ENCODE measurements at places on chromosomes 4 and X.

GRCh38 chrX:39613482-39613995 is 484.2 kb downstream of the BCOR start:
- peak; percentile 38 for DNase-seq

DNA sequence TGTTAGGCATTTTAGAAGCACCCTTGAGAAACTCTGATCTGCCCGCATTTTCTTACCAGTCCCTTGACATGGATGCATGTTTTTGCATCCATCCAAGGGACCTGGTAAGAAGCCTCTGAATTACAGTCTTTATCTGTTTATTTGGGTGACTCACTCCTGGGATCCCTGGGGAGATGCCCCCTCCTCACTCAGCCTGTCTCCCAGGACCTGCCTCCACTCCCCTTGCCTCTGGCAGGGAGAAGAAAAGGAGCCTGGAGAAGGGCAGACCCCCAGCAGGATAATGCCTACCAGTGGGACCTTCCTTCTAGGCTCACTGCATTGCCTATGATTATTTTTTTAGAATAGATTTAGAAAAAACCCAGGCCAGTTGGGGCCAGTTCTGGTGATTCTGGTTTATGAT is 329.4 kb downstream of the PTTG2 start:
- DNase-seq, result no peak

- DNase-seq, result no peak
Measured at GRCh38 chr4:62822306-62822705, 1586.9 kb downstream of the TECRL start.

GRCh38 chrX:45505214-45505613 is 304.5 kb upstream of the DIPK2B start:
- DNase-seq, result no peak

DNA sequence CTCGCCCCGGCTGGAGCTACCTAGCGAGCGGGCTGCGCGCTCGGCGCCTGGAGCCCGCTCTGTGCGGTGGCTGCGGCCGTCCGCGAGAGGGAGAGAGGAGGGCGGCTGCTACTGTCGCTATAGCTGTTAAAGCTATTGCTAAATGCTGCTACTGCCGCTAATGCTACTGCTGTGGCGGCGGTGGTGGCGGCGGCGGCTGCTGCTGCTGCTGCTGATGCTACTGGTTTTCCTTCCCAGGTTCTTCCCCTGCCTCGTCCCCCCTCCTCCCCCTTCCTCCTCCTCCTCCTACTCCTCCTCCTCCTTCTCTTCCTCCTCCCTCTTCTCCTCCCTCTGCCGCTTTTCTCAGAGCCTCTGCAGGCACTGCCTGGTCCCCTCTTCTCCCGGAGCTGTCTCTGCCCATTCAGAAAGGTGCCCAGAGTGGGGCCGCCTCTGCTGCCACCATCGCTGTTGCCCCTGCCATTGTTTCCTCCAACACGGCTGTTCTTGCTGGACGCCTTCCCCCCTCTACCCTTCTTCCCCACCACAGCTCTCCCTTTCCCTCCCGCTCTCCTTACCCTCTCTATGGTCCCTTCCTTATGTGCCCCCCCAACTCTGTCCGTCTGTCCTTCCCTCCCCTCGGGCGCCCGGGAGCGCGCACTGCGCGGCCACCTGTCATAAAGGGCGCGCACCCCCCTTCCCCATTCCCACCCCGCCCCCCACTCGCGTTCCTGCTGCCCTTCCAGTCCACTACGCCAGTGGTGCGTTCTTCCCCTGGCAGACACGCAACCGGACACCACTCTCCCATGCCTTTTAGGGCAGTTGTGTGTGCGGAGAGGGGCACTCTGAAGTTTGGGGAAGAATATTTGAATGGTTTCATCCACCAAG is at the start of gene NEXMIF:
Gene NEXMIF, minus strand, starts transcription at position 228 of the 864 bp plus-strand sequence.
- no peak for DNase-seq

GRCh38 chr4:108171339-108172230 is 2.9 kb upstream of the LEF1 start:
- DNase-seq, result no peak

DNA sequence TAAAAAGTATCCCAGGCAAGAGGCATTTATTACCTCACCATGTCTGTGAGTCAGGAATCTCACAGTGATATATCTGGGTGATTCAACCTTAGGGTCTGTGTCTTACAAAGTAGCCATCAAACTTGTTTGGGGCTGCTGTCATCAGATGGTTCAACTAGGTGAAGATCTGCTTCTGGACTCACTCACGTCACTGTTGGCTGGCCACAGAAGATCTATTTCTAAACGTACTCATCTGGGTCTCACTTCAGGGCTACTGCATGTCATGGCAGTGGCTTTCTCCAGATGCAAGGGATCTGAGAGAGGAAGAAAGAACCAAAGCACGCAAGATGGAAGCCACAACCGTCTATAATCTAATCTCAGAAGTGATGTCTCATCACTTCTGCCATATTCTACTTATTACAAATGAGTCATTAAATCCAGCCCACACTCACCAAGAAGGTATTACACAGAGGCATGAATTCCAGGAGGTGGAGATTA is 267.8 kb upstream of the ANKRD50 start:
- DNase-seq, result no peak

GRCh38 chrX:132594129-132594528 is 105.3 kb upstream of the MBNL3 start:
- DNase-seq, result no peak

DNA sequence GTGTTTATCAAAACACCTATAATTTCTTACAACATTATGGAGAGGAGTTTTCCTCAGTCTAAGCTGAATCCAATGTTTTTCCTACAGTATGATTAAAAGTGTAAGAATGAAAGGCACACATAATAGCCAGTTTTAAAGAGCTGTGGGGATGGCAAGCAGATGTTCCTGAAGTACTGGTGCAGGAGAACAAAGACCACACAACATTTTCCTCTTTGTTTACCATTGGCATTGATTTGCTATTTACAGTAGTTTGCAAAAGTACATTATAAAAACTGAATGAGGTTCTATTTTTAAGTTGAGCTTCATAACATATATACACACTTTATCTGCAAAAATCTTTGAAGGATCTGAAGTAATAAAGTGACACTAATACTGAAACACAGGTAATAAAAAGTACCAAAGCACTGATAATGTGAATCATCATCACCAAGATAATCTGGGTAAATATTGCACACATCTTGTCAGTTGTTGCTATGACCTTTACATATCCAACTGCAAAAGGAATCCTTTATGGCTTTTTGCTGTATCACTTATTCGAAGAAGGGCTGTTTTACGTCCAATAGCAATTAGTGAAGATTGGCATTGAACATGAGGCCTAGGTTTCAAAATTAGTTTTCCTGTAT is 22.5 kb downstream of the TCEAL1 start:
- no peak for DNase-seq

GRCh38 chr4:75844151-75844662 is 58.0 kb downstream of the PPEF2 start:
- DNase-seq, result no peak

- DNase-seq, result no peak
Measured at GRCh38 chrX:73758250-73758649, 195.3 kb downstream of the CHIC1 start.

- no peak for DNase-seq
Measured at GRCh38 chr4:8105306-8106100, 53.1 kb downstream of the ABLIM2 start.

DNA sequence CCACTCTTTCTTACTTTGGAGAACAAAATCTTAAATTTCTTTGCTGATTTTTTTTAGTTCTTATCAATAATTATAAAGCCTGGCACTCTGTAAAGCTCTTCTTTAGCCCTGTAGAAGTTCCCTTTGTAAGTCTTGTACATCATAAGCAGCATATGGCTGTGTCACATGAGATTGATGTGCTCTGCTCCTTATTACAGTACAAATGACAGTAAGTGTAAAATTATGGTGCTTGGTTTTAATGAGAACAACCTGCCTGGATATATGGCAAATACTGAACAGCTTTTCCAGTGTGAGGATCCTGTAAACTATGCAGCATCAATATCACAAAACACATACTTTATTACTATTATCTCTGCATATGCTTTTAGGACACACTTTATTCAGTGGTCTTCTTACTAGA is 145.9 kb upstream of the GNPDA2 start:
- DNase-seq, result no peak

GRCh38 chr4:8920289-8920965 is 48.8 kb upstream of the HMX1 start:
- DNase-seq, result no peak

GRCh38 chr4:80999943-81000342 is 30.6 kb upstream of the BMP3 start:
- DNase-seq, result no peak

DNA sequence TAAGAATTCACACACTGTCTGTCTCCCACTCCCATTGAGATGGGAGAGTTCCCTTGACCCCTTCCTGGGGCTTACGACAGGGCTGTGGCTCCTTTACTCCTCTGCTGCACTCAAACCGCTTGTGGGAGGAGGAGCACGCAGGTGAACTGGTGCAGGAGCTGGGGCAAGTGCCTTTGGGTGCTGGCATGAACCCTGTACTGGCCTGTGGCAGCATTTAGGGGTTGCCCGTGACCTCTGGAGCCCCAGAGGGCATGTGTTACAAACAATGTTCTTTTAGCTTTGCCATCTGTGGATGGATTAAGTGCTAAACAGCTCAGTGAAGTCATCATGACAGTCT is 21.8 kb upstream of the FTHL17 start:
- no peak for DNase-seq

GRCh38 chrX:39137363-39137954 is 336.2 kb downstream of the MID1IP1 start:
- DNase-seq, result no peak

DNA sequence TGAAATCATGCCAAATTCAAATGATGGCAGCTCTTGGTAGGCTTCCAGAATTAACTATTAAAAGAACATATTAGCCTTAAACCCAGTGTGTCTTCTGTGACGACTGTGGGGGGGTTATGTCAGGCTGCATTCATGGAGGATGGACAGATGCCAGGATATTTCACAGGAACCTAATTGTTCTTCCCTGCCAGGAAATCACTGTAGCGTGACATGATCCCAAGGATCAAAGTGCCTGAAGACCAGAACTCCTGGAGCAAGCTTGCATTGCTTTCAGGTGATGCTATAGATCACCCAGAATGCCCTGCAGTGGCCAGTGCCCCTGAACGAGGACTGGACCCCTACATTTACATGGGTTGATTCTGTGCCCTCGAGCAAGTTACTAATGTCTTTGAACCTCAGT is 1093.0 kb upstream of the TENM3 start:
- no peak for DNase-seq

Data from NT2/D1 (cell line).